ENCODE measurements at places on chromosomes 7 and 10.

- no peak for DNase-seq
Observed at GRCh38 chr7:4798706-4799235, 23.3 kb downstream of the AP5Z1 start.

DNA sequence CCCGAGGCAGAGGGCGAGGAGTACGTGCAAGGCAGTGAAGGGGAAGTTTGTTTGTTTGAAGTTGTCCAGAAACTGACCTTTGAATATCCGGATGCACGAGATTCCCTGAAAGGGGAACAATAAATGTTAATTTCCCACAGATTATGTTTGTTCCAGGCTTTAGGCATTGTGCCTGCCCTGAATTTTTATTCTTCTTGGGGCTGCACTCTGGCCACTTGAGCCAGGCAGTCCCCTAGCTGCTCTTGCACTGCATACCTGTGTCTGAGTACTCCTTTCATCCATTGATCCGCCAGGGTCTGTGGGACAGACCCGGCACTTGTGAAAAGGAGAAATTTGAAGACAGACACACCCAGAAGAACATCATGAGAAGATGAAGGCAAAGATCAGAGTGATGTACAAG lies 343.5 kb upstream of the FOXK1 start:
- DNase-seq, result no peak

DNA sequence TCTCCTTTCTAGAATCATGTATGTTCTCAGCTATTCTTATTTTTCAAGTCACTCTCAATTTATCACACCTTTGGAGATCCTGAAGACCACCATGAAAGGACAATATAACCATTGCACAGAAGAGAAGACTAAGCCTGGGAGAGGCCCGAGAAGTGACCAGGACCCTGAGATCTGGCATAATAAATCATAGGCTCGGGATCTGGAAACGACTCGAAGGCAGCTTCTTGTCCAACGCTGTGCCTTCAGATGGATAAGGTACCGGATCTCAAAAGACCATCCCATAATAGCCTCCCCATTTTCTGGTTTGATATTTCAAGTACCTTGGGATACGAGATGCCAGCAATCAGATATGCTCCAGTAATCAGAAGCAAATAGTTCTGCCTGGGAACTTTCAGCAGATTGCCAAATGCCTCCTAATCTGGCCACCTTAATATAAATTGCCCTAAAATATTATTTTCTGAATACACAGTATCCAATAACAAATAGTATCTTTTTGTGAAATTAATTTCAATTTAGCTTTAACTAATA lies 179.2 kb upstream of the ZMIZ1 start:
- DNase-seq, result no peak

DNA sequence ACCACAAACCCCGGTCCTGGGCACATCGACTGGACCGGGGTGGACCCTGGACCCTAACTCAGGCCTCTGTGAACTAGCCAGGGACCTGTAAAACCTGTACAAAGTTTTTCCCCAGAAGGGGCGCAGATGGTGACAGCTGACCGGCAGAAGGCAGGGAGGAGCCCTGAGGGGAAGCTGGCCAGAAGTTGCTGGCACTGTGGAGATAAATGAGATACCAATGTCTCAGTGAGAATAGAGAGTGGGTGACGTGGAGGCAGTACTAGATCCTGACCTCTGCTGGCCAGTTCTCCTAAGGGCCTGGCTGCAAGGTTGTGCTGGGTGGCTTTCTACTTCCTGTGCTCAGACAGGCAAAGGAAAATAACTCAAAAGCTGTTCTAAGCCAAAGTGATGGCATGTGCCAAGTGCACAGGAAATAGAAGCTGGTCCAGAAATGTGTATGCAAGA lies 10.6 kb upstream of the TSPAN14 start:
- no peak for DNase-seq

GRCh38 chr10:124125305-124126116 lies 32.1 kb upstream of the CHST15 start:
- DNase-seq, result no peak

- no peak for DNase-seq
Observed at GRCh38 chr10:27529010-27529783, 25.1 kb downstream of the RAB18 start.

GRCh38 chr7:140857048-140857447 lies 67.7 kb downstream of the BRAF start:
- DNase-seq, result no peak

DNA sequence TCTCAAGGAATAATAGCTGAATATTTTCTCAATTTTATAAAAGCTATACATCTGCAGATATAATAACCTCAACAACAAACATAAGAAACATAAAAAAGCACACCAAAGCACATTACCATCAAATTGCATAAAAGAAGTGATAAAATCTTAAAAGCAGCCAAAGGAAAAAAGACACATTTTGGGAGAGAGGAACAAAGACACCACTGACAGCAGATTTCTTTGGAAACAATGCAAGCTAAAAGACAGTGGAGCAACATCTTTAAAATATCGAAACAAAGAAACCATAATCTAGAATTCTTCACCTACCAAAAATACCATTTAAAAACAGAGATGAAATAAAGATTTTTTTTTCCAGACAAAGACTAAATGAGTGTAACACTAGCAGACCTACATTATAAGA lies 55.7 kb upstream of the TEX47 start:
- DNase-seq, result no peak

DNA sequence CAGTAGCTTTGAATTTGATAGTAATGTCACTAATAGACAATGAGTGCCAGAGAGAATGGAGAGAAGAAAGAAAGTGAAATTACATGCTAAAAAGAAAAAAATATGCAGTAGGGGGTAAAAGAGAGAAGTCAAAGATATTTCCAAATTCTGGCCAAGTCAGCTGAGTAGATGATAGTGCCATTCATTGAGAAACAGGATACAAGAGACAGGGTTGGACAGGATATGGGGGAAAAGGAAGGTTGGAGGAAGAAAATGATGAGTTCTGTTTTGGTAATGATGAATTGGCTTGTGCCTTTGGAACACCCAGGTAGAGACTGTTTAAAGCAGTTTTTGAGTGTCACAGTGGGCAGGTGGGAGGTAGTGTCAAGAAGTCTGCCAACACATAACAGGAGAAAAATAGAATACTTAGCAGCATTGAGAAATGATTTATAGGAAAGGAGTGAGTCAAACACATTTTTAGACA lies 78.3 kb downstream of the LRRC17 start:
- no peak for DNase-seq

DNA sequence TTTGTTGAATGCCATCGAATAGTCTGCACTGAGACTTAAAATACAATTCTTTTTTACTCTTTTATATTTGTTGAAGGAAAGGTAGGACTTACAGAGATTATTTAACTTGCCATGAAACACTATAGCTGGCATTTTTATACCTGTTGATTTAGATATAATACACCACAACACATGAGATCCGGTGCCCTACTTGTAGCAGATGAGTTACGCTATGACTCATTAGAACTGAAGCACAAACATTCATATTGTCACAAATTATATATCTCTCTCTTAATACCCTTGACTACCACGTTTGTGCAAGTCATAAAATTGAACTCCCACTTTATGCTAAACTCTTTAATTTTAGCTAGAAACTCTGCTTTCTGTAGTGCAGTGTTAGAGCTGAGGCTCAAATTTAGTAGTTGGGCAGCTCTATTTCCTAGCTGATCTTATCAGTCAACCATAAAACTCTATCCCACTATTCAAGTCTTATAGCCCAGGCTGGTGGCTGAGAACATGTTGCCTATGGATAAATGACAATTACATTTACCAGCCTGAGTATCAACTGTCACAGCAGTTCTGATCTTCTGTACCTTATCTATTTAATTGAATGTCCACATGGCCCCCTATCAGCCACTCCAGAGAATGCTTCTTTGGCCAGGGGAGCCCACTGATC lies 137.4 kb upstream of the SEMA3D start:
- DNase-seq, result no peak

DNA sequence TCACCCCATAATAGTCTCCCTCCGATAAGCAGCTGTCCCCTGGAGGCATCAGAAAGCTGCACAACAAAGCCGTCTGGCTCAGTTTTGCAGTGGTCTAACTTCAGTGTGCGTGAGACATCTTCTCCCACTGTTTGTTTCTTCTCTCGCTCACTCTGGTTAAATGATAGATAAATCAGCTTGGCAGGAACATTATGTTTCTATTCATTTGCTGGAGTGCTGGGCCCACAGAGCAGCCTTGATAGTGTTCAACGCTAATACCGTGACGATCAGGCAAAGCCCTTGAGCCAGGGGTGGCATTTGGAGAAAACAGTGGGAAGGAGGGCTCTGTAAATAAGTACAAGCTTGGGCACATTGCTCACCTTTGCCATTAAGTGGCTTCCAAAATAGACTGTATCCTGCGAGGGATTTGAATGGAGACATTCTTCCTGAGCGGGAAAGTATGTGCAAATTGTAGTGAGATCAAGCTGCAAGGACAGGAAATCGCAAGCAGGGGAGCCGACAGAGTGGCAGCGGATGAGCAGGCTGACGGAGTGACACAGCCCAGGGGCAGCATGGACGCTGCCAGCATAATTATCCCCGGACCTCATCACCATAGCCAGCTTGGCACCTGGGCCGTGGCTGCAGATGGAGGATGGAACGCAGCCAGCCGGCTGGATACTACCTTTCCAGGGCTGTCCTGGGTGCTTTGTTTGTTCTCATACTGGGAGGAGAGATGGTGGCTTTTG lies 256.8 kb upstream of the FZD8 start:
- no peak for DNase-seq

- no peak for DNase-seq
Observed at GRCh38 chr10:131549116-131549515, 237.6 kb upstream of the TCERG1L start.

DNA sequence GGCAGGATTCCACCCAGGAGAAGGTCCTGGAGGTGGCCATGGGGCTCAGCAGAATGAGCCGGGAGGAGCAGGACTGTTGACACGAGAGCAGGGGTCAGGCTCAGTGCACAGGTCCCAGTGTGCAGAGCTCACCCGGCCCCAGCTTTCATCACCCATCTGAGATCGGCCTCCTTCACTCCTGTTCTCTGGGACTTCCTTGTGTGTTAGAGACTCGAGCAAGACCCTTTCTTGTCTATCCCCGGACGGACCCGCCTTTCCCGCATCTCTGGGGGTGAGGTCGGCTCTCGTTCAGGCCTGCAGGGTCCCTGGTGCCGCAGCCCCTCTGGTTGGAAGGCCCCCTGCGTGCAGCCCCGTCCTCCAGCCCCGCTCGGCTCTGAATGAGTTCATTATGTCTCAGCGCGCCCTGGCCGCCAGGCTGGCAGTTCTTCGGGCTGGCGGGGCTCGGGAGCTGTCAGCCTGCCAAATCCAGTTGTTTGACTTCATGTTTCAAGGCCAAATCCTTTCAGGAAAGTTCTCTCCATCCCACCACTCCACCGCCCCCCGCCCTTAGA lies 127.9 kb downstream of the LHPP start:
- DNase-seq, result no peak

GRCh38 chr10:62618576-62619412 lies 185.7 kb upstream of the ADO start:
- DNase-seq, result no peak

DNA sequence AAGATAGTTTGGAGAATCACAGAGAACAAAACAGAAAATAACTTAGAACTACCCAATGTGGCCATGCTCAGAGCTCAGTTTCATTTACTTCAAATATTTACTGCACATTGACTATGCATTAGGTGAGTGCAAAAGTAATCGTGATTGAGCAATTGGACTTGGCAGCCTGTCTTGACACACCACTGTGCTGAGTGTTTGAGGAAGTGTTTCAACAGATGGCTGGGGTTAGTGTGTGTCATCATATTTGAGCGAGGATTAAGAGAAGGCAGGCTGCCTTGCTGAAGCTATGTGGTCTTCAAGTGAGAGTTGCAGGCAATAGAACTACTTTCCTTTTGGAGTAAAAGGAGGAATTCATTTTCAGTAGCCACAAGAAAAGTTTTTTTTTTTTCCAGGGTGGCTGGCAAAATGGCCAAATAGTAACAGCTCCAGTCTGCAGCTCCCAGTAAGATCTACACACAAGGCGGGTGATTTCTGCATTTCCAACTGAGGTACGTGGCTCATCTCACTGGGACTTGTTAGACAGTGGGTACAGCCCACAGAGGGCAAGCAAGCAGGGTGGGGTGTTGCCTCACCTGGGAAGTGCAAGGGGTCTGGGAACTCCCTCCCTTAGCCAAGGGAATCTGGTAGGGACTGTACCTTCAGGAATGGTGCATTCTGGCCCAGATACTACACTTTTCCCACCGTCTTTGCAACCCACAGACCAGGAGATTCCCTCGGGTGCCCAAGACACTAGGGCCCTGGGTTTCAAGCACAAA lies 37.6 kb downstream of the AKR1C4 start:
- no peak for DNase-seq

DNA sequence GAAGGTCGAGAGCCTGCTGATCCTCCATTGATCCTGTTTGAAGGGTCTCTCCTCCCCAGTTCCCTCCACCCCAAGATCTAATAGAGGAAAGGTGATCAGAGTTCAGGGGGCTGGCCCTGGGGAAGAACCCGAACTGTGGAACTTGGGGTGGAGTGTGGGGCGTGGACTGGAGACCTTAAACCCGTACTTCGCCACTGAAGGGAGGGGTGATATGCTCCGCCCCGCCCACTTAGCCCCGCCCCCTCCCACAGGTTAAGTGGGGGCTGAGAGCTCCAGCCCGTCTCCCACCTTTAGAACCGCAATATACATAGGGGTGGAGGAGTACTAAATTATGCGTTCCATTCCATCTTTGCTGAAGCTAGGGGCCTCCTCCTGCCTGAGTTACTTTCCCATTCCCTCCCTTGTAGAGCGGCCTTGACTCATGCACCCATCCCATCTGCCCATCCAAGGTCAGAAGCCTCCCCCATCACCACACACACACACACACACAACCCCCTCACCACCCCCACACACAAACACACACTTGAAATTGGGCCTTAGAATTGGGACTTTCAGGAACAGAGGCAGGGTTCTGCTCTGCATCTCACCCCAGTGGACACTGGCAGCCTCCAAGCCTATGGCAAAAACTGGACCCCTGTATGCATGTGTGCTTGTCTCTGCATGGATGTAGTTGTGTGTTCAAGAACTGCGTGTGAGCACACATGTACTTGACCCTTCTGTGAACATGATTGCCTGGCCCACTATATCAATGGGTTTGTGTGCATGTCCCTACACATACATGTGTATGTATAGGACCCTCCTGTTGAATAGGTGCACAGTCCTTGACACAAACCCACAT lies 991 bp downstream of the SEMA4G start:
- DNase-seq, result peak; percentile 38

DNA sequence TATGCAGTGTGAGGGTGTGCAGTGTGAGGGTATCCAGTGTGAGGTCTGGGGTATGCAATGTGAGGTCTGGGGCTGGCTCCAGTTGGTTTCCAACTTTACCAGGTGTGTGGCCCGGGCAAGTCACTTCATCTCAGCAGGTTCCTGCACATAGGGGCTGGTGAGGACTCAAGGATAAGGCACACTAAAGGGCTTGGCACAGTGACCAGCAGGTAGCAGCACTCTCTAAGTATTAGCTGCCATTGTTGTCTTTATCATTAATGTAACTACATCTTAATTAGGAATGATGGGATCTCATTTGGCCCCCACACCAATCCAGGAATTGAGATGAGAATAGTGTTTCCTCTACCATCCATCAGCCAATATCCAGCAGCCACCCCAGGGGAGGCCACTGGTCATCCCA lies 117.3 kb downstream of the KCNMA1 start:
- DNase-seq, result no peak

- no peak for DNase-seq
Observed at GRCh38 chr7:20532890-20533289, 82.6 kb upstream of the ABCB5 start.
